ENCODE measurements at places on chromosomes 12 and 14.

GRCh38 chr12:121719926-121720414 is 7.4 kb downstream of the TMEM120B start:
- no peaks in the 10 kb centered on the region for H3K27me3 ChIP-seq
- H3K4me1 ChIP-seq: peaks cover 3% of the 10 kb centered on the region
- DNase-seq: no peak
- no peak overlapping the region for H3K27ac ChIP-seq
- peaks cover 2% of the 10 kb centered on the region for H3K36me3 ChIP-seq
- no peak overlapping the region for H3K4me3 ChIP-seq

GRCh38 chr12:42789808-42790760 is 200.5 kb upstream of the PRICKLE1 start:
- no peak for DNase-seq
- no peak overlapping the region for H3K27ac ChIP-seq
- H3K27me3 ChIP-seq: peaks cover 9% of the 10 kb centered on the region
- no peaks in the 10 kb centered on the region for H3K4me1 ChIP-seq

- no peaks in the 10 kb centered on the region for H3K27me3 ChIP-seq
- no peak overlapping the region for H3K27ac ChIP-seq
- no peaks in the 10 kb centered on the region for H3K4me1 ChIP-seq
- no peaks in the 10 kb centered on the region for H3K36me3 ChIP-seq
Measured at GRCh38 chr12:20232931-20233675, 135.2 kb upstream of the PDE3A start.

GRCh38 chr14:79602045-79602444 is 609.3 kb downstream of the DIO2 start:
- no peaks in the 10 kb centered on the region for H3K36me3 ChIP-seq
- no peak overlapping the region for H3K4me3 ChIP-seq
- no peak overlapping the region for H3K27ac ChIP-seq
- no peak for DNase-seq

- H3K27ac ChIP-seq: no peak overlapping the region
- no peaks in the 10 kb centered on the region for H3K4me1 ChIP-seq
- no peak for DNase-seq
- no peaks in the 10 kb centered on the region for H3K27me3 ChIP-seq
Measured at GRCh38 chr14:68015356-68016254, 196.0 kb downstream of the RAD51B start.

GRCh38 chr14:68586896-68587751 is 205.7 kb downstream of the ZFP36L1 start:
- no peak for DNase-seq
- H3K27ac ChIP-seq: no peak overlapping the region
- no peaks in the 10 kb centered on the region for H3K27me3 ChIP-seq
- no peaks in the 10 kb centered on the region for H3K36me3 ChIP-seq
- H3K4me3 ChIP-seq: no peak overlapping the region
- peaks cover 5% of the 10 kb centered on the region for H3K4me1 ChIP-seq

DNA sequence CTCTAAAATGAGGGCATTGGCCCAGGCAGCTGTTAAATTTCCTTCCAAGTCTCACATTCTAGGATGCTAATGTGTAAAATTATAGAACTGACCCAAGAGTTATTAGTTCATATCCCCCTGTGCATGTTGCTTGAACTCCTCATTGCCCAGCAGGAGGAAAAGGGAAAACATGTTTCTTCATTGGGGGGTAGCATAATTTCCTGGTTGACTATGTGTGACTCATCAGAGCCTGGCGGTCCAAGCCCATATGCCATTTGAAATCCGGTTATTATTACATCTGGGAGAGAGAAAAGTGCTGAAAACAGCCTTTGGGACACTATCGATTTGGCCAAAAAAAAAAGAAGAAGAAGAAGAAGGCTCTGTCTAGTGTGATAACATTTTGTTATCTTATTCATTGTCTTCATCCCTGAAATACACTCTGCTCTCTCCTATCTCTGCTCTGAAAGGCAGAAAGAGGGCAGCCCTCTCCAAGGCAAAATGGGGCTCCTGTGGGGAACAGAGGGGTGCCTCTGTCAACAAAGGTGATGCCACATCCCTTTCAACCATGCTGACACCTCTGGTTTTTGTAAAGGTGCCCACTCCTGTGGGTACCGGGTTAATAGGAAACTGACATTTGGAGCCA is 114.2 kb downstream of the DAD1 start:
- H3K4me1 ChIP-seq: peaks cover 60% of the 10 kb centered on the region
- H3K4me3 ChIP-seq: no peak overlapping the region
- H3K27ac ChIP-seq: peak overlapping the region; percentile 59
- no peaks in the 10 kb centered on the region for H3K36me3 ChIP-seq
- H3K27me3 ChIP-seq: peaks cover 5% of the 10 kb centered on the region
- no peak for DNase-seq

GRCh38 chr14:97328743-97329142 is 531.6 kb downstream of the VRK1 start:
- no peak overlapping the region for H3K4me3 ChIP-seq
- DNase-seq: no peak
- H3K4me1 ChIP-seq: no peaks in the 10 kb centered on the region
- no peaks in the 10 kb centered on the region for H3K36me3 ChIP-seq

DNA sequence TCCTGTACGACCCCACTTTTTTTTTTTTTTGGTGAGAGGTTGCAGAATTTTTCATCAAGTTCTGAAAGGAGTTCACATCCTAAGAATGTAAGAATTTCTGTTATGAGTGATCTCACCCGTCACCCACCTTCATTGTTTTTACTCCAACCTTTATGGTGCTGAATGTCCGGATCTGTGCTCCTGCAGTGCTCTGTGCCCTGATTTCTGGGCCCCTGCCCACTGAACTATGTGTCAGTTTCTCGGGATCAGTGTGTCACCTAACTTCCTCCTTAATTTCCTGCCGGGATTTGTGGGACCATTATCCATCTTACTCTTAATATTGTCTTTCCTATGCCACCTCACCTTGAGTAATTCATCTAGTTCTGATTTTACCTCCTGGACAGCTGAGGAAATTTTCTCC is 11.6 kb downstream of the RASSF8 start:
- H3K4me1 ChIP-seq: peaks cover 4% of the 10 kb centered on the region
- H3K27me3 ChIP-seq: peaks cover 32% of the 10 kb centered on the region
- no peaks in the 10 kb centered on the region for H3K36me3 ChIP-seq
- H3K27ac ChIP-seq: no peak overlapping the region
- H3K4me3 ChIP-seq: no peak overlapping the region
- no peak for DNase-seq

DNA sequence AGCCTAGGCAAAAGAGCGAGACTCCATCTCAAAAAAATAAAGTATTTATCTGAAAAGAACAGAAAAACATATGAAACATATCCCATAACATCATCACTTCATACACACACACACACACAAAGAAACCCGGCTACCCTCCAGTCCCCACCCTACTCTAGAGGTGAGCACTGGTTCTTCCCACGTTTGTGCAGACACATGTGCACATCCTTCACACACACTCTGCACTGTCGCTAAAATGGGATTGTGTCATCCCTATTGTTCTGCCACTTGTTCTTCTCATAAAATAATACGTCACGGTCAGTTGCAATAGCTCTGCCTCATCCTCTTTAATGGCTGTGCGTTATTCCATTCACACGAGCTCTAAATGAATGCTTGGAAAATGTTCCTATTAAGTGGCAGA is 85.9 kb upstream of the ANO2 start:
- no peak for DNase-seq
- no peak overlapping the region for H3K27ac ChIP-seq
- H3K27me3 ChIP-seq: peaks cover 20% of the 10 kb centered on the region
- no peaks in the 10 kb centered on the region for H3K4me1 ChIP-seq

DNA sequence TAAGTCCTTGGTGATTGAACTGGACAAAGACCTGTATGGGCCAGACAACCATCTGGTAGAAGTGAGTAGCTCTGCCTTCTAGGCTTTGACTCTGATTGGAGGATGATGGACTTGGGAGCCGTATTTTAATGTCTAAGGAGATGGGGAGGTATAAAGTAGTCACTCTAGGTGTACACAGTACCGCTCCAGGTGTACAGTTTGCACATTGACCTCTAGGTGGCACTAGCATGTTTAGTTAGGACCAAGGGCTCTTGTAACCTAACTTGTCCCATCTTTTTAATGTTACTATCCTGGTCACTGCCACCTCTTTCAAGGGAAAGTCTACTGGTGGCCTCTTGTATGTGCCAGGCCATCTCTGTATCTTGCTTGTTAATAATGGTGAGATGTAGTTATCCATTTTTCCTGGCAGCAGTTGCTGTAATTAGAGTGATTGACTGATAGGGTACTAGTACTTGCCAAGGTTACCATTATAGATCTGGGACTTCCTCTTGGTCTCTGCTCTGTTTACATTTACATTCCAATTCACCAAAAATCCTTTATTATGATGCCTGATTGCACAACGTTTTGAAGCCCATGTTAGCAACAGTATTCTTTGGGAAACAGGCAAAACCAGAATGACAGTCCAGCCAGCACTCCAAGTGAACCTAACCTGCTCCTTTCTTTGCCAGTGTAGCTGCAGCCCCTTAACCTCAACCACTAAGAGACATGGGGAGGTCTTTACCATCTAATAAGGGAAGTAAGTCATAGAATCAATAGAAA is 3.6 kb downstream of the SMARCD1 start:
- peaks cover 21% of the 10 kb centered on the region for H3K36me3 ChIP-seq
- H3K4me1 ChIP-seq: peaks cover 18% of the 10 kb centered on the region
- H3K27me3 ChIP-seq: no peaks in the 10 kb centered on the region
- peak overlapping the region; percentile 22 for H3K27ac ChIP-seq
- peak; percentile 54 for DNase-seq

GRCh38 chr12:57755454-57756372 is 810 bp downstream of the MARCHF9 start:
- H3K27me3 ChIP-seq: no peaks in the 10 kb centered on the region
- peaks cover 52% of the 10 kb centered on the region for H3K4me1 ChIP-seq
- peak overlapping the region; percentile 88 for H3K27ac ChIP-seq
- peak overlapping the region; percentile 90 for H3K4me3 ChIP-seq

- no peak overlapping the region for H3K27ac ChIP-seq
- DNase-seq: no peak
- H3K4me1 ChIP-seq: no peaks in the 10 kb centered on the region
Measured at GRCh38 chr12:130525384-130526172, 187.9 kb downstream of the PIWIL1 start.

GRCh38 chr12:3380200-3381043 is 110.6 kb upstream of the PRMT8 start:
- H3K36me3 ChIP-seq: no peaks in the 10 kb centered on the region
- DNase-seq: no peak
- no peak overlapping the region for H3K27ac ChIP-seq
- peaks cover 11% of the 10 kb centered on the region for H3K27me3 ChIP-seq
- H3K4me1 ChIP-seq: no peaks in the 10 kb centered on the region

GRCh38 chr12:115405471-115405860 is 721.5 kb upstream of the TBX3 start:
- no peaks in the 10 kb centered on the region for H3K36me3 ChIP-seq
- H3K4me1 ChIP-seq: no peaks in the 10 kb centered on the region

Measured in memory B cell (primary cell).